ENCODE measurements at places on chromosomes 2 and 18.

GRCh38 chr2:27615316-27615715, 13.5 kb downstream of the CCDC121 start:
- no peak for DNase-seq

DNA sequence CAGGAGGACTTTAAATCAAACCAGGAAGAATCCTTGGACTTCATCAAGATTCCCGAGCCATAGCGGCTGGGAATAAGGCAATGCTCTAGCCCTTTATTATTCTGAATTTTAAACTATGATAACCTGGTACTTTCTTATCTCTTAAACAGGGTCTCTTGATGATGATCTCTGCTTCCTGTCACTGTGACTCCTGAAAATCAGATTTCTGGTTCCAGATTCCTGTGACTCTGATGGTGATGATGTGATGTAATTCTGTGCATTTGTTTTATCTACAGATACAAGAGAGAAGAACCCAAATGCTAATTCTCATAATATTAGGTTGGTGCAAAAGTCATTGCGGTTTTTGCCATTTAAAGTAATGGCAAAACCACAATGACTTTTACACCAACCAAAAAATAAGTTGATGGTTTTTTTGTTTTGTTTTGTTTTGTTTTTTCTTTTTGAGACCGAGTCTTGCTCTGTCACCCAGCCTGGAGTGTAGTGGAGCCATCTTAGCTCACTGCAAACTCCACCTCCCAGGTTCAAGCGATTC, 116.3 kb upstream of the CREB1 start:
- DNase-seq: no peak

DNA sequence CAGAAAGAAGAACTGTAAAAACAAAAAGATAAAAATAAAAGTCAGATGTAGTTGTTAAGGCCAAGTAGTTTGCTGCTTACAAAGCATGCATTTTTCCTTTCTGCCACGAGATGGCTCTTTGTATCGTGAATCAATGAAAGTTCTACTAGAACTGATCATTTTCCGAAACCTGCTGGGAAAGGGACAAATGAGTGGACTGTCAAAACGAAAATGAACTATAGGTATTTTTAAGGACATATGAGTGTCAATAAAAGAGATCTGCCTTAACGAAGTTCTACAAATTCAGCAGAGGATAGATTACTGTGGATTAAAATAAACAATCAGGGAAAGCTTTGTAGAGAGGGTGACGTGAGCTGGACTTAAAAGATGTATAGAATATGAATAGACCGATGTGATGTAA, 15.0 kb upstream of the ELOA2 start:
- DNase-seq: no peak

- no peak for DNase-seq
Observed at GRCh38 chr2:117885308-117885707, 70.8 kb downstream of the DDX18 start.

- no peak for DNase-seq
Observed at GRCh38 chr18:904218-905090, at the start of gene ADCYAP1. Gene ADCYAP1 (plus strand): TSS chr18:904871. CDS start chr18:905387, 516 bp downstream.

DNA sequence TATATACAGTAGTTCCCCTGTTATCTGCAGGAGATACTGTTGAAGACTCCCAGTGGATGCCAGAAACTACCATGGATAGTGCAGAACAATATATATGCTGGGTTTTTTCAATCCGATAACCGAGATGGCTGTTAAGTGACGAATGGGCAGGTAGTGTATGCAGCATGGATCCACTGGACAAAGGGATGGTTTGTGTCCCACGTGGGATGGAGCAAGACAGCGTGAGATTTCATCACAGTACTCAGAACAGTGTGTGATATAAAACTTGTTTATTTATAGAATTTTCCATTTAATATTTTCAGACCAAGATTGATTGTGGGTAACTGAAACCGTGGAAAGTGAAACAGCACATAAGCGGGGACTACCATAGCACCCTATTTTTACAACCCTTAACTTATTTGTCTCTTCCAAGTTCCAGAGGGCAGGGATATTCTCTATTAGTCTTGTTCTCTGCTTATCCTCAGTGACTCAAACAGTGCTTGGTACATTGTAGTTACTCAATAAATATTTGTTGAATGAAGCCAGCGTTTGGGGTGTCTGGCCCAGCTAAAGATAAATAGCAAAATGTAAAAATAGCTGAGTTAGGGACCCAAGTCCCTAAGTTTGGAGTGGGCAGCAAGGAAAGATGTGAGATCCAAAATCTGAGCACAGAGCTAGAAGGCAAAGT, 50.0 kb downstream of the RHBDD1 start:
- DNase-seq: no peak

- DNase-seq: no peak
Observed at GRCh38 chr18:51193621-51194287, 3.7 kb downstream of the MEX3C start.

DNA sequence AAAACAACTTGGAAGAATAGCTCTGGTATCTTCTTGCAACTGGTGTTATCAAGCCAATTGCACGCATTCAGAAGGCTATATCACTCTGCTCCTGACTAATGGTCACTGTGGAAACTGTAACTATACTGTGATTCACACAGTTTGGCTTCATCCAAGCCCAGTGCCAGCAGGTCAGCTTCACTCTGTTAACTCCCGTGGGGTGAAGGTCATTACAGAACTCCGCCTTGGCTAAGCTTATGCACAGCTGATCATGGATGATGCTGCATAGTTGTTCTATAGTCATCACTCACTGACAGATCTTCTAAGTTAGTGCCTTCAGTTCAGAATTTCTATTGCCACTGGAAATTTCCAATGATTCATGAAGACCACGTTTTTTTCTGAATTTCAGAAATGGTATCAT, 497.2 kb upstream of the NETO1 start:
- DNase-seq: no peak

- DNase-seq: no peak
Observed at GRCh38 chr2:218872645-218873358, 7.8 kb upstream of the WNT10A start.

DNA sequence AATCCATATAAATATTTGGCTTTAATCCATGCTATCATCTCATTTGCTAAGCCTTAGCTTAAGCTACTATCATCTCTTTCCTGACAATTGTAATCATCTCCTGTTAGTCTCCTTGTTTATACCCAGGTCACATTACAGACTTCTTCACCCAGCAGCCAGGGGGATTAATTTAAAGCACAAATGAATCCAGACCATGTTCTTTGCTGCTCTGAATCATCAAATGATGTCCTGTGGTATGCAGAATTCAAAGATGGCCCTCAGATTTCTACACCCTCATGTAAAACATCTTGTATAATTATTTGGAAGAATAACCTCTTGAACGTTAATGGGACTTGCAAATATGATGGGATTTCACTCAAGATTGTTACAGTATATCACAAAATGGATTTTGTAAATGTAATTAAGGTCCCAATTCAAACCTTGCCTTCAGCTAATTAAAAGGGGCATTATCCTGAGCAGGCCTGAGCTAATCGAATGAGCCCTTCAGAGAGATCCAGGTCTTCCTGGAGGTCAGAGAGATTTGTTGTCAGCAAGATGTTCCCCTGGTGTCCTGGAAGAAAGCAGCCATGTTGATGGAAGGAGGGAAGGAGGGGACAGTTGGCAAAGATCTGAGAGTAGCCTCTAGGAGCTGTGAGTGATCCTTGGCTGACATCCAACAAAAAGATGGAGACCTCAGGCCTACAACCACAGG, 241.1 kb upstream of the MMADHC start:
- DNase-seq: no peak

DNA sequence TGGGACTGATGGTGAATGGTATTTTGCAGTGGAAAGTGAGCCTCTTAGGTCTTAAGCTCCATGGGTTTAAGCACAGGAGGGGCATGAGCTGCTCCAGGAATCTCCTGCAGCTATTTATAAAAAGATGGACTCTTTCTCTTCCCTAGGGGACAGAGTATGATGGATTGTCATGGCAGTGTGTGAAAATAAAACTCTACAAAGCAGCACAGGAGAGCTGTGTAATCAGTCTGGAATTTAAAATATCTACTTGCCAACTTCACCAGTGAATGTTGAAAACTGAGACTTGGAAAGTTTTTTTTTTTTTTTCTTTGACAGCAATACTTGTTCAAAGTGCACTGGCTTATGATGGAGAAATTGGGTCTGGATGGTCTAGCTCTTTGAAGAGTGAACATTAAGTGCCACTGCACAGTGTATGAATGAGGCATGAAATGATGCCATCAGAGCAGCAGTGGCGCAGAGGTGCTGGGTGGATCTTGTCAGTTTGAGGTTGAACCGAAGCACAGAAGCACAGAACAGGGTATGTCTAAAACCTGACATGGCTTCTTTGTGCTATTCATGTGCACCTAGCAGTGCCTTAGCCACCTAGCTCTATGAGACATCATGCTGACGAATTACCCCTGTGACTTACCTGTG, 245.4 kb downstream of the PTPRM start:
- DNase-seq: no peak

DNA sequence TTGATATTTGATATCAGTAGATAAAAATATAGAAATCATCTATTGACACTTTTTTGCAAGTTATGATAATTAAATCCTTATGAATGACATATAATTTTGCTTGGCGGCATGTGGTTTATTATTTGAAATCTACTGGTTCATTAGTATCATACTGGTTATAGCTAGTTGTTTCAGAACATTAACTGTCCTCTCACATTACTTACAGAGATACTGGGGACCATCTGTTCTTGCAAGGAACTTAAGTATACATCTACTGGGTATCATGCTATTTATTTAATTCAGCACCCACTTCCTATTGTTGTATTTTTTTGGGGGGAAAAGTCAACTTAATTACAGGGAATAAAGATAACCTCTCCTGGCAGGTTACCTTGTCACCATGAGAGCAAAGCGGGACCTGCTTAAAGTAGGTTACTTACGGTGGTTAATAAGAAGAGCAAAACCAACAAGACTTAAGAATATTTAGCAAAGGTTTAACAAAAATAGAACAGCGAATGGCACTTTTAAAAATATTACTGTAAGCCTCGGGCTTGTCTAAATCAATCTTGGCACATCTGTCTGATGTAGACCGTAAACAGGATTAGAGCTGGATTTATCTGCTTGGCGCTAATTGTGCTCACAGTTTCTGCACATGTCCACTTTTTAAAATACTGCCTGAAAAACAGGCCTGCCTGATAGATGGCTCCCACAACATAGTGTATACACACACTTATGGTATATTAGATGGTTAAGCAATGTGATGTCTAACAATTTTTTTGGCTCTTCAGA, 41.8 kb downstream of the CERKL start:
- no peak for DNase-seq

DNA sequence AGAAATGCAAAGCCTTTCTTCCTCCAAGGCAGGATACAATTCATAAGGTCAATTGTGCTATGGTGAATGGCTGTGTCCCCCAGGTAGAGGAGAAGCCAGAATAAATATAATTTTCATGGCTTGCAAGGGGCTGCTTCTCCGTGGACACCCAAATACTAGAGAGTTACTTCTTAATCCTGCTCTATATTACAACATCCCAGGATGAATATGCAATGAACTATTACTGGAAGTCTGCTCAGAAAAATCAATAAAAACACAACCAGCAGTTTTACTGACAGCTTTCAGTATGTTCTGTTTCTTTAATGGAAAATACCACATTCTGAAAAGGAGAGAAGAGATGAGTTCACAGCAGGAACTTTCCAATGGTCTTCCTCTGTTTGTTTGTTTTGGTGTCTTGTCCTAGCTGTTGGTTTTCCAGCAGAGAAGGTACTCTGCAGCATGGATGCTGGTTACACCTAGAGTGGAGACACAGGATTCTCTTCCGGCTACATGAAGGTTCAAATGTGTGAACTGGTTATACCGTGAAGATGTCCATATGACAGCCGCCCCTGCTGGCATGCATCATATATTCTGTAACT, 213.0 kb downstream of the PID1 start:
- no peak for DNase-seq

DNA sequence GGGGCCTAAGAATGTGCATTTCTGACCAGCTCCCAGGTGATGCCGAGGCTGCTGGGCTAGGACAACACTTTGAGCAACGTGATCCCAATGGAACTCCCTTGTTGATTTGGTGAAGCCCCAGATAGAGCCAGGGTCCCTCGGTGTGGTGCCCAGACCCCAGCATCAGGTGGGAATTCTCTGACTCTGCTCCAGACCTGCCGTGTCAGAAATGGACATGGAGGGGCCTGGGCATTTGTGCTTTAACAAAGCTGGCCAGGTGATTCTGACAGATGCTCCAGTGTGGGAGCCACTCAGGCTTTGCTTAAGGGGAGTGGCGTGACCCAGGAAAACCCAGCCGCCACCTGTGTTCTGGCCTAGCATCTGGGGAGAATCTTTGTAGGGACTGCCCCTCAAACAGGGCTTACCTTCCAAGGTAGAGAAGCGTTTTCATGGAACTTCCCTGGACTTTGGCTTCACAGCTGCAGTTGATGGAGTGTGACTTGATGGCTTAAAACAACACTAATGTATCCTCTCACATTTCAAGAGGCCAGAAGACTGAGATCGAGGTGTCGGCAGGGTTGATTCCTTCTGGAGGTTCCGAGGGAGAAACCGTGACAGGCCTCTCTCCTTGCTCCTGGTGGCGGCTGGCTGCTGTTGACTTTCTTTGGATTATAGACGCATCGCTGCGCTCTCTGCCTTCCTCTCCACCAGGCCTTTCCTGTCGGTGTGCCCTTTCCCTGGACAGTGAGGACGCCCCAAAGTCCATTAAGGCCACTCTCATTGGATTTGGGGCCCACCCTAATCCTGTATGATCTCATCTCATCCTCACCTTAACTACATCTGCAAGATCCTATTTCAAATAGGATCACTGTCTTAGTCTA, 57.0 kb upstream of the HDAC4 start:
- DNase-seq: no peak

DNA sequence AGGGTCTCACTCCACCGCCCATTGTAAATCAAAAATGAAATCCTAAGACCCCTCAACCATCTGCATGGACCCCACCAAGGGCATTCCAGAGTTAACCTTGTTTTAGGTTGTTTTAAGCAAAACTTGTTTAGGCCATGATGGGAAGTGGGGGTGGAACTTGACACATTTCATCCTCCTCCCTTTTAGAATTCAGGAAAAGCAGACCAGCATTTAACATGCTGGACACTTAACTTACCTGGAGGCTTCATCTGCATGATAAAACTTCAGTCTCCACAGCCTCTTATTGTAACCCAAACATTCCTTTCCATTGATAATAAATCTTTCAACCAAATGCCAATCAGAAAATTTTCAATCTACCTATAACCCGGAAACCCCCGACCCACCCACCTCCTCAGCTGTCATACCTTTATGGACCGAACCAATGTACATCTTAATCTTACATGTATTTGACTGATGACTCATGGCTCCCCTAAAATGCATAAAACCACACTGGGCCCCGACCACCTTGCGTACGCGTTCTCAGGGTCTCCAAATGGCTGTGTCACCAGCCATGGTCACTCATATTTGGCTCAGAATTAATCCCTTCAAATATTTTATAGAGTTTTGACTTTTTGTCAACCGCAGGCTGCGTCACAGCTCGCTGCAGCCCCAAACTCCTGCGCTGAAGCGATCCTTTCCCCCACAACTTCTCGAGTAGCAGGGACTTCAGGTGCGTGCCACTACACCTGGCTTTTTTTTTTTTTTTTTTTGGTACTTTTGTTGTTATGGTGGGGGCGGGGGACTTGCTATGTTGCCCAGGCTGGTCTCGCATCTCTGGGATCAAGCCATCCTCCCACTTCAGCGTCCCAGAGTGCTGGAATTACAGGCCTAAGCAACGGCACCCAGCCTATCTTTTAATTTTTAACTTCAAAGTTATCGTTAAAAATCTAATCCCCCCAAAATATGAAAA, 917 bp downstream of the MPPE1 start:
- no peak for DNase-seq
